ENCODE measurements at places on chromosomes 5 and 9.
A peak's percentile ranks its signal among the peaks of the same experiment; 100 is the strongest.

DNA sequence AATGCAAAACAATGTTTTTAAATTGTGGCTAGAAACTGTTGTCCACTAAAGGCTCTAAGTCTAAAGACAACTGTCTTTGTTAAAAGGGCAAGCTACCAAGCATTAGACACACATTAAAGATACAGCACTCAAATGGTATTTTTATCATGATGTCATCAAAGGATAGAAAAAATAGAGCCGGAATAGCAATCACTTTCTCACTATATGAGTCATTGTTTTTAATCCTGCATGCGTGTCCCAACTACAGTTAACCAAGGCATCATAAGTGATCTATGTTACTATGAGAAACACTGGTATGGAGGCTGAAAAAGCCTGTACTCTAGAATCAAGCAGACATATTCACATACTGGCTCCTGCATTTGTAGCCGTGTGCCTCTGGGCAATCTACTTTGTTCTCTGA is 1.9 kb upstream of the PJA2 start:
- DNase-seq = no peak

DNA sequence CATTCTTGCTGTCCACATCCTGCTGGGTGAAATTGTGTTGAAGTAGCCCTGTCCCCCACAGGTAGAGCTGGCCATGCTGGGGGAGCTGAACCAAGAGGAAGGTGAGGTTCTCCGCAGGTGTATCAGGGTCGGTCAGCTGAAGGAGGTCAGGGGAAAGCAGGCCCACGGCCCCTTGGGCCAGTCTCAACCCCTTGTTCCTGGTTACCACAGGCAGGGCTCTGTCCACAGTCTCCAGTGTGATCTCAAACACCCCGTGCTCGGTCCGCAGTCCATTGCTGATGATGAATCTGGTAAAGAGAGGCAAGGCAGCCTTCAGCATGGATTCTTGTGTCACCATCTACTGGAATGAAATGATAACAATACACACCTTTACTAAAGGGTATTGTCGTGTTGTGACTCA is 53.4 kb upstream of the CER1 start:
- DNase-seq = no peak

DNA sequence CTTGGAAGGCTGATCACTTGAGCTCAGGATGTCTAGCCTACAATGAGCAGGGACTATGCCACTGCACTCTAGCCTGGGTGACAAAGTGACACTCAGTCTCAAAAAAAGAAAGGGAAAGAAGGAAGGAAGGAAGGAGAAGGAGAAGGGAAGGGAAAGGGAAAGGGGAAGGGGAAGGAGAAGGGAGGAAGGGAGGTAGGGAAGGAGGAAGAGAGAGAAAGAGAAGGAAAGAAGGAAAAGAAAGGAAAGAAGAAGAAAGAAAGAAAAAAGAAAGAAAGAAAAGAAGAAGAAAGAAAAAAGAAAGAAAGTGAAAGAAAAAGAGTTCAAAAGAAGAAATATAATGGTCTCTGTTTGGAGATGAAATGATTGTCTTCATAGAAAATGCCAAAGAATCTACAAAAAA is 10.8 kb upstream of the CSF1R start:
- DNase-seq = no peak

DNA sequence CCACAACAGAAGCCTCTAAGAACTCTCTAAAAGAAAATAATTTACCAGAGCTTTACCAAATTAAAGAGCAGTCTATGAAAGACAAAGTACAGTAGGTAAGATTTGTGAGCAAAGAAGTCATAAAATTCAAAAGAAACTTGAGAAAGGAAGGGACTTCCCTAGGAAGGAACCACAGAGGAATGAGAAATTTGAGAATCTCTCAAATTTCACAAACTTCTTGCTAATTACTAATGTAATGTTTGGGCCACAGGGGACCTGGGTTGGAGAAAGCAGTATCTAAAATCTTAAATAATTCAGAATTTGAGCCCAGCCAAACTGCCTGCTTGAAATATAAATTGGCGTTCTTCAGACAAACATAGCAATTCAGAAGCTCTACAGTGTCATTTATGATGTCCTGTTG is 225.0 kb upstream of the PRR16 start:
- no peak for DNase-seq

DNA sequence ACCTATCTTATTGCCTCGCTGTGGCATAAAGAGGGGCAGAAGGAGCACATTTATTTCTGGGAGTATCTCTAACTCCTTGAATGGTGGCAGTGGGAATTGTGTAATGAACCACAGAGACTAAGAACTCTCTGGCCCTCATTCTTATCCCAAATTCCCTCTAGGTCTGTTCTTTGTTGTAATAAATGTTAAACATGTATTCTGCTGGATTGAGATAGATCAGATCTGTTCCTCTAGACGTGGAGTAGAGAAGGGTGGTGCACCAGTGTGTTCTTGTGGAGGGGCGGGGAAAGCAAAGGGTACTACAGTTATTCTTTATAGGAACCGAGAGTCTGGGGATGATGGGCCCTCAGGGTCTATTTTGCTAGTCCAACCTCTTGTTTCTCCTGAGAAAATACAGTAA is 90.4 kb downstream of the UBE2R2 start:
- no peak for DNase-seq

DNA sequence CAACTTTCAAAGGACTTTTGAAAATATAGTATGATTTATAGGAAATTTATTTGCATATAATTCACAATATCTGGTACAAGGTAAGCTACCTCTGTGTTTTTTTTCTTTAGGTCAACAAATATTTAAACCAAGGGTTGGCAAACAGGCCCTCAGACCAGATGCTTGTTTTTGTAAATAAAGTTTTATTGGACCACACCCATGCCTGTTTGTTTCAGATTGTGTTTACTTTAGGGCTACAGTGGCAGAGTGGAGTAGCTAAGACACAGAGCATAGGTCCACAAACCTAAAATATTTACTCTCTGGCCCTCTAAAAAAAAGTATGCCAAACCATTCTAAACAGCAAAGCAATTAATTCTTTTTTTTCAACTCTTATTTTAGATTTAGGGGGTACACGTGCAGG is 119.7 kb upstream of the CCDC152 start:
- no peak for DNase-seq

DNA sequence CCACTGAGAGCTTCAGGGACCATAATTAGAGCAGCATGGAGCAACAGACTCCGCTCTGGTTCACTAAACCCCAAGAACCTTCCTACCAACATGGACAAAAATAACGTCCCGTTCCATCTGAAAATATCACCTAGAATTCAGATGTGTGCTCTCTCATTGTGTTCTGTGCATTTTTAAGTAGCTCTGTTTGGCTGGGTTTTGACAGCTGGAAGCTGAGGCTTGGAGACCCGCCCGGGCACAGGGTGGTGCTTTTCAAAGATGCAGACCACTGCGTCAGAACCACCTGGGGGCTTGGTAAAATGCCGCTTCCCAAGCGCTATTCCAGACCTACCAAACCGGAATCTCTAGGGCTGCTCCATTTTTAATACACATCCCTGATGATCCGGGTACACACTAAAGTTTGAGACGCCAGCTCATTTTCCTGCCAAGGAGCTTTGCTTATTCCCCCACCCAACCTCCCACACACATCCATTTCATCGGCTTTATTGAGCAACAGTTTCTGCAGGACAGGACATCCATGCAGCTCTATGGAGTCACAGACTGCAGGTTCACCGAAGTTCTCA is 104.8 kb downstream of the GABBR2 start:
- DNase-seq = no peak

- DNase-seq = no peak
These were observed 81.9 kb downstream of the ADAMTS12 start for GRCh38 chr5:33809936-33810335.

- DNase-seq = peak; percentile 22
These were observed at the start of gene GPX3 for GRCh38 chr5:151020304-151021110. TSS of gene GPX3 (plus strand) at chr5:151020591. CDS start at chr5:151020655, 64 bp downstream.

DNA sequence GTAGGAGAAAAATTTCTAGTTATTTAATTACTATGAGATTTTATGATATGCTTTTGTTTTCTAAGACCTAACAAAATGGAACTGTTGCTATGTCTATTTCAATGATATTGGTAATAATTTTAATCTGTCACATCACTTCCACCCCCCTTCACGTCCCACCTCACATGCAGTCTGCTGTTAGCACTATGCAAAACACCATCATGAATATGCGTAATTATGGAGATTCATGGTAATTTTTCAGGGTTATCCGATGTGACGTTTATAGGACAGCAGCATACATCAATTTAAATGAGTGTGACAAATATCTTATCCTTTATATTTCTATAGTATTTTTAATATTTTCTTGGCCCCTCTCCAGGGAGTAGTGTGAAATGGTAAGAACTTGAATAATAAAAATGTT is 283.8 kb upstream of the TMEM161B start:
- no peak for DNase-seq

- DNase-seq = no peak
These were observed 11.2 kb upstream of the ANXA6 start for GRCh38 chr5:151168602-151169344.

- no peak for DNase-seq
These were observed 255.1 kb upstream of the TRIM32 start for GRCh38 chr9:116432051-116432450.

DNA sequence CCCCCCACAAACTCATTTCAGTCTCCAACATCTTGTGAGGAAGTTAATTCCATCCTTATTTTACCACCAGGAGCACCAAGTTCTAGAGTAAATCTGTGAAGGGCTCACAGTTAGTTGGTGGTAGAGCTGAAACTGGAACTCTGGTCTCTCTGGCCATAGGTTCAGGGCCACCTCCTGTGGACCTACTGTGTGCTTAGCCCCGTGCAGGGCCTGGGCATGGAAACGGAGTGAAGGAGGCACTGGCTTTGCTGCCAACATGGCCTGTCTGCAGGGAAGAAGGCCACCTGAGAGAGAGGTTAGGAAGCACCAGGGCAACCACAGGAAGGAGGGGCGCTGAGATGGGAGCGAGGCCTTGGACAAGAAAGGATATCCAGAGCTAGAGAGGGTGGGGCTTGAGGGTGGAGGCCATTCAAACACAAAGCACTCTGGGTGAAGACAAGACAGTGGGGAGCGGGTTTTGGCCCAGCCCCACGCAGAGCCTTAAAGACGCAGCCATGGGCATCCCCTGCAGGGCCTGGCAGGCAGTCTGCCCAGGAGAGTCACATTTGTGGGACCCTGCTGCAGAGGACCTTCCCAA is 16.0 kb upstream of the DAB2IP start:
- DNase-seq = no peak

- DNase-seq = no peak
These were observed 3.7 kb upstream of the SVEP1 start for GRCh38 chr9:110583237-110583636.

GRCh38 chr5:150141544-150142184 is 14.0 kb downstream of the PDGFRB start:
- no peak for DNase-seq

DNA sequence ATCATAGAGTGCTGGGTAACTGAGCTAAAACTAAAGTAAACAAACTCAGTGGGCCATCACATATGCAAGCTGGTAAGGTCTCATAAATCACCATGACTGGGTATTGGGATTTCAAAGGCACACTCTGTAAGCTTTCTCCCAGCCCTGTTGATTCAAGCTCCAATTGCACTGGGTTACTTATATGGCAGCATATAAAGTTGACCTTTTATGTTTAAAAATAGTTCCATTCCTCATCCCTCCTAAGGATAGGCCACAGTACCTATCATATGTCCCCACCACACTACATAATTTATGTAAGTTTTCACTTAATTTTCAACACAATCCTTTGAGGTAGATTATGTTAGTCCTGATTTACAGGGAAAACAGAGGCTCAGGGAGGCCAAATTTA is 438.4 kb downstream of the RAB3C start:
- no peak for DNase-seq
